ENCODE measurements at places on chromosomes 12 and 14.

GRCh38 chr14:105500726-105501101 is 9.7 kb downstream of the TEDC1 start:
- no peak for DNase-seq

DNA sequence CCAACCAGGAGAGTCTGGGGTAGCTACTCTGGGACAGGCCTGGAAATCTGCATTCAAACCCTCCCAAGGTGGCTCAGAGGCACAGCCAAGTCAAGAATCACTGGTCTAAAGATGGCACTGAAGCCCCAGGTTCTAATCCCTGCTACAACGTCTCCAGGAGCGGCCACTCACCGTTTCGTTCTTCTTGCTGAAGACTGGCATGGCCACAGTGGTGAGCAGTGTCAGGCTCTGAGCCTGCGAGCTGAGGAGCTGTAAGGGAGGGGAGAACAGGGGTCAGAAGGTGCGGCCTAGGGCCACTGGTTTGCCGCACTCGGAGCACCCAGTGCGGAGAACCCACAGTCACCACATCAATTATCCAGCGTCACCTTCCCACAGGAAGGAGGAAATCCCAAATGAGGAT is 38.8 kb downstream of the CACNA2D4 start:
- no peak for DNase-seq

DNA sequence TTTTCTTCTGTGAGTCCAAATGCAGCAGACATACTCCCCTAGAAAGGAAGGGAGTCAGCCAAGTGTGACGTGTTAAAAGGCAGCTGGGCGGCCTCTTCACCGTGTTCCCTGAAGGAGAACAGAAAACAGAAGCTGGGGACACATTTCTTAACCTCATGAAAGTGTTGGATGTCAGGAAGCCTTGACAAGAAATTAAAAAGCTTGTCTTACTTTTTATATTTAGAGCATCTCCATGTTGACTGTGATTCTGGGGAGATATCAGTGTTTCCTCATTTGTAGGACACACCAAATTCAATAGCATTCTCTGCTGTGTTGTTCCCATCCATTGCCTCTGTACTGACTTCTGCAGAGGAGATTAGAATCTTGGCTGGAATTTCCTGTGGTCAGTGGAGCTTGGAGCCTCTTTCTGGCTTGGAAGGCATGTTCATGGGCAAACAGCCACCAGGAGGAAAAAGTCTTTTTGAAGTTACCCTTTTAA is 93.7 kb downstream of the RMST start:
- no peak for DNase-seq

DNA sequence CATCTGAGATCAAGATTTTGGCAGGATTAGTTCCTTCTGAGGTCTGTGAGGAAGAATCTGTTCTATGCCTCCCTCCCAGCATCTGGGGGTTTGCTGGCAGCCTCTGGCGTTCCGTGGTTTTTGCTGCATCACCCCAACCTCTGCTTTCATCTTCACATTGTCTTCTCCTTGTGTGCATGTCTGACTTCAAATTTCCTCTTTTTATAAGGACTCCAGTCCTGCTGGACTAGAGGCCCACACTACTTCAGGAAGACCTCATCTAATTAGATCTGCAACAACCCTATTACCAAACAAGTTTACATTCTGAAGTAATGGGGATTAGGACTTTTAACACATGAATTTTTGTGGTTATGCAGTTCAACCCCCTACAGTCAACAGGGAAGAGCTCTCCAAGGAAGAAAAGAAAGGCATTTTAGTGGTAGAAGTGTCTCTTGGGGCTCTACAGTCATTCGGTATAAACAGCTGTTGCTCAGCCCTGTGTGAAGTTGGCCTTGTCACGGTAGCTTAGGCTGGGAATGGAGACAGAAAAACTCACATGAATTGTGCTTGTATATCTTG is 89.7 kb downstream of the CAND1 start:
- DNase-seq, result no peak

DNA sequence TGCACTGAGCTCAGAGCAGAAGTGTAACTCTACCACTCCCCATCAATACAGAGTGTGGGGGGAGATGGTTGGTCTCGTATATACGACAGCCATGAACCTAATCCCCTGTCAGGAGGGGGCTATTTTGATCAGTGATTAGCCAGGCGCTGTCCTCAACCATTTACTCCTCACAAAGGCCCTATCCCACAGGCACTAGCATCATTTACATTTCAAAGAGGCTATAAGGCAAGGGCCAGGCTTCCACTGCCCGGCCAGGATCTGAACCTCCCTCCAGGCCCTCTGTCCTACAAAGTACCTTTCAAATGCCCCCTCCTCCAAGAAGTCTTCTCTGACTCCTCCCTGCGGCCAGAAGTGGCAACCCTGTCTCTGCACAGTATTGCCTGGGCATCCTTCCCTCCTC is 74.7 kb downstream of the ITPK1 start:
- no peak for DNase-seq

DNA sequence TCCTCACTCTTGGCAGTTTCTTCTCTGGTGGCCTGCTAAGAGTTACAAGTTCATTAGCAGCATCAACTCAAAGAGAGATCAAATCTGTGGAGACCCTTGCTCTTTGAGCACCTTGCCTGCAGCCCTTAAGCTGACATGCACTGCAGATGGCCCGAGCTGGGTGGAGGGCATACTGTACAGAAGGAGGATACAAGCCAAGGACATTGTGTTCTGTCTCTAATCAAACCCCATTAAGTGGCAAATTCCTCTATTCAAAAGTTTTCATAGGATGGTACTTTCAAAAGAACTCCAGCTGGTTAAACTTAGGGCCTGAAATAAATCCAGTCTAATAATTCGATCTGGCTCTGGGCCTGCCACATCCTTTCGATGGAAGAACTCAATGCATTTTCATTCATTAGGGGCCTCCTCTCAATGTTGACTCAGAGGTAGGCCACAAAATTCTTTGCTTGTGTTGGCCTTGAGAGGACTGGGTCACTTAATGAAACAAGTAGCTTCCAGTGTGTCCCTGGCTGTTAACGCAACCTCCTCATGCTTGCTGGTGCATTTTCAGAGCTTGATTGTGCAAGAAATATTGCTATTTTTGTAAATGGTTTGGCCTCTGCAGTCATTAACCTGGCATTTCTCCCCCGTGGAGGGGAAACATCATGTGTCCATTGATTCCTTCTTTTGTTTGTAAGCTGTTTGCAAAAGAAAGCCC is 318.2 kb downstream of the NUAK1 start:
- DNase-seq, result no peak

- DNase-seq, result peak; percentile 65
These were observed 261 bp upstream of the RNU7-1 start for GRCh38 chr12:6943389-6943721.

- DNase-seq, result peak; percentile 21
These were observed at the start of gene PLEKHG3 for GRCh38 chr14:64704143-64704742. TSS of gene PLEKHG3 (plus strand) at chr14:64704424. CDS start at chr14:64727632, 23,208 bp downstream.

- no peak for DNase-seq
These were observed 12.9 kb upstream of the RNASE10 start for GRCh38 chr14:20492486-20492885.

DNA sequence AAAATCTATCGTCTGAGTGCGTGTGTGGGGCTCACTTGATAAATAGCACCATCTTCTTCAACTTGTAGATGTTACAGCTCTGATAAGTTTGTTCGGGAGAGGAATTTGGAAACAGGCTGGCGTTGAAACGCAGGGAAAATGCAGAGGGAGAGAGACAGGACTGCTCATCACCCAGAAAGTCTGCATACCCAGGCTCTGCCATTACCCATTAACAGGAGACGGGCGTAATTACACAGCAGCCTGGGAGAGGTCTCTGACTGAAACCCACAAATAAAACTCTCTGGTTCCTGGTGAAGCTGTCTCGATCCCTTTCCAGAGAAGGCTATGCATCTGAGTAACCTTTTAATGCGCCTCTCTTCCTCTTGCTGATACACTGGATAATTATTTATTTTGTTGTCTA is 547.3 kb downstream of the BCL11B start:
- no peak for DNase-seq

- no peak for DNase-seq
These were observed 33.5 kb upstream of the ATP2A2 start for GRCh38 chr12:110247340-110248095.

Measured in stimulated activated CD4-positive, alpha-beta T cell treated with anti-CD3 and anti-CD28 coated beads, Interleukin-12 subunit alpha, Interleukin-12 subunit beta, amount 100 ng/mL, for 4 hours (primary cell).